ENCODE measurements at places on chromosomes 16 and 17. TPM values are rescaled to one million over a fixed set of nuclear protein-coding genes. Genes with fewer than 3 reads are reported as not detected.

Gene CA5A
- total RNA-seq: 0.15 TPM

Gene KRTAP3-1
- not detected for total RNA-seq

Gene KCNJ18
- not detected for total RNA-seq

DNA sequence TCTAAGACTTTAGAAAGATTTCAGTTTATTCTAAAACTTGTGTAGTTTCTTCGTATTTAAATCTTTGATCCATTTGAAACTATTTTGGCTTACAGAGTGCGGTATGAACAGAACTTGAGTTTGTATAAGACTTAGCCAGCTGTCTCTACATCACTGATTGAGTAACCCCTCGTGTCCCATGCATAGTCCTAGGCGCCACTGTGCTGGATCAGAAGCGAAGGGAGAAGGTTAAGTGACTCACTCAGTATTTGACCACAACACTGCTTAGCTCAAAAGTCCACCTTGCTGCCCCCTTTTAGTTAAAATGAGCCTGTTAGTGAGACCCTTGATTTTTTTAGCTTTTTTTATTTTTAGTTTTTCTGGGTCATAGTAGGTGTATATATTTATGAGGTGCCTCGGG lies 28.4 kb downstream of the CD300LB start:
- no peaks in the 10 kb centered on the region for H3K27me3 ChIP-seq
- no peak overlapping the region for H3K4me3 ChIP-seq
- no peaks in the 10 kb centered on the region for H3K36me3 ChIP-seq
- DNase-seq: no peak
- no peak overlapping the region for H3K27ac ChIP-seq
- H3K4me1 ChIP-seq: no peaks in the 10 kb centered on the region

- H3K36me3 ChIP-seq: no peaks in the 10 kb centered on the region
- peaks cover 12% of the 10 kb centered on the region for H3K27me3 ChIP-seq
Observed at GRCh38 chr17:46770818-46771560, 47.5 kb downstream of the WNT3 start.

DNA sequence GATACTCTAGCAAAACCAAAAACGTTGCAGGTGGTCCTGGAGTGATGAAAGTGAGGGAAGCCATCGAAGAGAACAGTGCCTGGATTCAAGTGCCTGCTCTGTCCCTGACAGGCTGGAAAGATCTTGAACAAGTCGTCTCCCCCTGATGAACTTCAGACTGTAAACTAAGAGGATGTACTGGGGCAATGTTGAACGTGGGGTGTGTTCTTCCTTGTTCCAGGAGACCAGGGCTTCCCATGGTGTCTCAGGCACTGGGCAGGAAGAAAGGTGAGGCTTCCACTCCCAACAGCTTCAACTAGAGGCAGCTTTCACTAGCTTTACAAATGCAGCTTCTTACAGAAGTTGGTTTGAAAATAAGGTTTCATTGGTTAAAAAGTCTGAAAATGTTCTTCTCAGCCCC lies 21.4 kb upstream of the NF1 start:
- no peak overlapping the region for H3K4me3 ChIP-seq
- H3K27me3 ChIP-seq: no peaks in the 10 kb centered on the region
- DNase-seq: no peak
- H3K36me3 ChIP-seq: no peaks in the 10 kb centered on the region

DNA sequence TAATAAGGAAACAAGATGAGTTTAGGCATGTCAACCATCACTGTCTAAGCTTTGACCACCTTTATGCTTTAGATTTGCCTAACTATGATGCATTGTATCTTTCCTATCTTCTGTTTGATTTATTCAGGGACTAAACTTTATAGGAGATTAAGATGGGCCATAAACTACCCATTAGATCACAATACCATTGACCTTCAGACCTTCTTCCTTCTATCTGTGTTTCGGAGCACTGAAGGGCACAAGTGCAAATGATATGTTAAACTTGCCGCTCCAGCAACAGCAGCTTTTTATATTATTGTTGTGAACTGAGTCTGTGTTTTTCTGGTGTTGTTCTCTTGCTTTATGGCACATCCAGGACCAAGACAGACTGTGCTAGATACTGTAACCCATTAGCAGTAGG lies 16.6 kb upstream of the ALDH3A2 start:
- no peaks in the 10 kb centered on the region for H3K36me3 ChIP-seq
- no peak for DNase-seq
- H3K4me1 ChIP-seq: no peaks in the 10 kb centered on the region
- H3K27me3 ChIP-seq: no peaks in the 10 kb centered on the region
- no peak overlapping the region for H3K27ac ChIP-seq

DNA sequence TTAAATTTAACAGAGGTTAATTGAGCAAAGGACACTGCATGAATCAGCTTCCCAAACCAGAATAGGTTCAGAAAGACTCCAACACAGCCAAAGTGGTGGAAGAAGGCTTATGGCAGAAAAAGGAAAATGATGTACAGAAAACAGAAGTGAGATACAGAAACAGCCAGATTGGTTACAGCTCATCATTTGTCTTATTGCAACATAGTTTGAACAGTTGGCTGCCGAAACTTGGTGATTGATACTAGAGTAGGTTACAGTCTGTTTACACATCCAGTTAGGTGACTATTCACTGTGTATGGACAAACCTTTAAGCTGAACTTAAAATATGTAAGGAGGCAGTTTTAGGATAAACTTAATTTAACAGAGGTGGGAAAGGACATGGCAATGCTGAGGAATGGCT lies 18.3 kb downstream of the TMEM100 start:
- H3K27ac ChIP-seq: no peak overlapping the region
- no peaks in the 10 kb centered on the region for H3K36me3 ChIP-seq
- H3K4me1 ChIP-seq: peaks cover 11% of the 10 kb centered on the region
- no peak overlapping the region for H3K4me3 ChIP-seq
- no peaks in the 10 kb centered on the region for H3K27me3 ChIP-seq
